Lung microvascular endothelial cell (primary cell): ENCODE measurements at places on chromosomes 2 and 18. TPM values are rescaled to one million over a fixed set of nuclear protein-coding genes. Genes with fewer than 3 reads are reported as not detected.

Gene MXD1
- 2.4 and 4.8 TPM in 2 replicates for total RNA-seq

GRCh38 chr2:123693836-123694235 is 331.3 kb upstream of the CNTNAP5 start:
- DNase-seq, result no peak

- DNase-seq, result peak; percentile 36
Measured at GRCh38 chr2:197675246-197675645, at the start of gene RFTN2. RFTN2 (minus strand) TSS chr2:197675587; CDS start chr2:197675458, 129 bp downstream.

DNA sequence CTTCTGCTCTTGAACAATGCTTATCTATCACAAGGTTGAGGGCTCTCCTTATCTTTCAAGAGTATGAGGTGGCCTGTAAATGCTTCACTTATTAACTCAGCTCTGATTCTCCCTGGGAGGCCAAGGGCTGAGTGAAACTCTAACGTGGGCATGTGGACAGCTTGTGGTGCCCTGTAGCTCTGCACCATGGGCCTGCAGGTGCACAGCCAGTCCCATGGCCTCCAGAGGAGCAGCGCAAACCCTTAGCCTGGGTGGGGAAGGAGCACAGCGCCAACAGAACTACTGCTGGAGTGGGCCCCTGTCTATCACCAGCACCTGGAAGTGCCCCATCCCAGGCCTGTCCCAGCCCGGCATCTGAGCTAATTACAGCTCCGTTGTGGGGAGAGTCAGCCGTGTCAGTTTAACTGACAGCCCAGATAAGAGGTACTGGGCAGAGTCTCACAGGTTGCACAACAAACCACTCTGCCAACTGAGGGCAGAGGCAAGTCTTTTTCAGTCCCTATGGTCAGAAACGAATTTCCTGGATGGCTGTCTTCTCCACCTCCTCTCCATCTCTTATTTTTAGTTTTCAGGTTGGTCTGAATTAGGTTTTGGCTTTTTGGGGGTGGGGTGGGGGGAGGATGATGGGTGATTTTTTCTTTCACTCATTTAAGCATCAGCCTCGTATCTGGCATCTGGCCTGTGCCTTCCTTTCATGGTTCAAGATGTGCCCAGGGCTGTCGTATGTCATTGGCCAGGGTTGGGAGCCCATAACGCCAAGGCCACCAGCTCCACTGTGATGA is 219.5 kb downstream of the BCL2 start:
- DNase-seq, result no peak

Gene MAL
- total RNA-seq, result not detected in 2 replicates

DNA sequence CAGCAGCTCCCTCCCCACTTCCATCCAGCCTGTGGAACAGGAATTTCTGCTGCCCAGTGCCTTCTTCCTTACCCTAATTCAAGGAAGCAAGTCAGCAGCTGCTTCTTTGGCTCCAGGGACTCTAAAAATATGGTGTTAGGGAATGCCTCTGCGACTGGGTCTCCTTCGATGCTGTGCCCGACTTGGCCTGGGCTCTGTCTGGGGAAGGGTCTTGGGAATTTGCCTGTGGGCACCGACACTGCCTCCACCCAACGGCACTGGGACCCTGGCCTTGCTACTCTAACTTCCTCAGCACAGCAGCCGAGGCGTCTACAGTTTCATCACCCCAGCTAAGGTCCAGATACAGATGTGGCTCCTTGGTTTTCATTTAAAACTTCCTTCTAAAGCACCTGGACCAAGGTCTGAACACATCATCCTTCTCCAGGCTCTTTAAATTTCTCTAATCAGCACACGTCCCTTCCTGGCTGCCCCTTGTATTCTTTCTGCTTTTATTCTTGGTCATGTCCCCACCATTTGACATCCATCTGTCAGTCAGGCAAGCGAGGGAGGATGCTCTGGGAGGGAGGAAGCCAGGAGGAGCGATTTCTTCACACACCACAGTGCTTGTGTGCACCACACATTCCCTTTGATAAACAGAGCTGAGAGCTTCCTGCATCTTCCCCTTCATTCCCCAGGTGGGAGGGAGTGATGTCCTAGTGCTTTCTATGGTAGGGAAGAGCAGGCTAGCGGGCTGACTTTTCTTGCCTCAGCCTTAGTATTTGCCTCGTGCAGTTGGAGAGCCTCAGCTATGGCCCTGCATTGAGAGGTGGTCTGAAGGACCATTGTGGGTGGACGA is 6.8 kb downstream of the LBH start:
- DNase-seq, result no peak

Gene TMX3
- total RNA-seq, result 49.3 and 53.8 TPM in 2 replicates

- DNase-seq, result no peak
Measured at GRCh38 chr2:179521944-179522343, 257.3 kb upstream of the SESTD1 start.

- peak; percentile 81 for DNase-seq
Measured at GRCh38 chr2:205675861-205676516, 6.3 kb upstream of the NRP2 start.

Gene SERPINB13
- not detected in 2 replicates for total RNA-seq

GRCh38 chr2:8602809-8603208 is 79.0 kb upstream of the ID2 start:
- no peak for DNase-seq
